ENCODE measurements at places on chromosomes 11 and 22.

- DNase-seq = no peak
Observed at GRCh38 chr11:119776031-119776636, 47.1 kb upstream of the NECTIN1 start.

GRCh38 chr11:5380740-5381342, 2.8 kb upstream of the OR51M1 start:
- peak; percentile 66 for DNase-seq

- DNase-seq = no peak
Observed at GRCh38 chr11:61645179-61645868, 34.9 kb upstream of the DAGLA start.

GRCh38 chr22:39444247-39444800, 12.5 kb upstream of the MGAT3 start:
- no peak for DNase-seq

DNA sequence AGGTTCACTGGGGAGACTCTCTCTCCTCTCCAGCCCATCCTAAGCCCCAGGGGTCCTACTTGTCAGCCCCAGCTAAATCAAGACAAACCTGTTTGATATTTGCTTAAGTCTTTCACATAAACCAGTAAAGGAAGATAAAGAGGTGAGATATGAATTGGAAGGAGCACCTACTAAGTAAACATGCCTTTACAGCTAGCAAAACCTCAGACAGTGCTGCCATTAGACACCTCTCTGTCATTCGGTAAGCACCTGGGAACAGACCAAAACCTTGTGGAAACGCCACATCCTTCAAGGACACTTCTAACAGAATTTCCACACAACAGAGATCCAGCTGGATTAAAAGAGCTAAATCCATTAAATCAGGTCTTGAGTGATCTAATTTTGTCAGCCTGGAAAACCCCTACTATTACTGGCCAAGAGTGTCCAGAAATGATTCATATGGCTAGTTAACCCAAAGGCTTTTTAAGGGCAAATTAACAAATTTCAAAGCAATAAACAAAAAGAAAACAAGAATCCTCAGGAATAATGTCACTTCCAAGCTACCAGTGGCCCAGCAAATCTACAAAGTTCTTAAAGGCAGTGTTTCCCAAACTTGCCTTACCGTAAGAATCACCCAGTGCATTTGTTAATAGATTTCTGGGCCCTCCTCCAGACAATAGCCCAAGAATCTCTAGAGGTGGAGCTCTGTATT, 2.4 kb downstream of the VPS37C start:
- peak; percentile 43 for DNase-seq

DNA sequence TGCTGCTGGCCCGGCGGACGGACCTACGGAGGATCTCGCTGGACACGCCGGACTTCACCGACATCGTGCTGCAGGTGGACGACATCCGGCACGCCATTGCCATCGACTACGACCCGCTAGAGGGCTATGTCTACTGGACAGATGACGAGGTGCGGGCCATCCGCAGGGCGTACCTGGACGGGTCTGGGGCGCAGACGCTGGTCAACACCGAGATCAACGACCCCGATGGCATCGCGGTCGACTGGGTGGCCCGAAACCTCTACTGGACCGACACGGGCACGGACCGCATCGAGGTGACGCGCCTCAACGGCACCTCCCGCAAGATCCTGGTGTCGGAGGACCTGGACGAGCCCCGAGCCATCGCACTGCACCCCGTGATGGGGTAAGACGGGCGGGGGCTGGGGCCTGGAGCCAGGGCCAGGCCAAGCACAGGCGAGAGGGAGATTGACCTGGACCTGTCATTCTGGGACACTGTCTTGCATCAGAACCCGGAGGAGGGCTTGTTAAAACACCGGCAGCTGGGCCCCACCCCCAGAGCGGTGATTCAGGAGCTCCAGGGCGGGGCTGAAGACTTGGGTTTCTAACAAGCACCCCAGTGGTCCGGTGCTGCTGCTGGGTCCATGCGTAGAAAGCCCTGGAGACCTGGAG, 74.1 kb downstream of the LRP5 start:
- DNase-seq = no peak

DNA sequence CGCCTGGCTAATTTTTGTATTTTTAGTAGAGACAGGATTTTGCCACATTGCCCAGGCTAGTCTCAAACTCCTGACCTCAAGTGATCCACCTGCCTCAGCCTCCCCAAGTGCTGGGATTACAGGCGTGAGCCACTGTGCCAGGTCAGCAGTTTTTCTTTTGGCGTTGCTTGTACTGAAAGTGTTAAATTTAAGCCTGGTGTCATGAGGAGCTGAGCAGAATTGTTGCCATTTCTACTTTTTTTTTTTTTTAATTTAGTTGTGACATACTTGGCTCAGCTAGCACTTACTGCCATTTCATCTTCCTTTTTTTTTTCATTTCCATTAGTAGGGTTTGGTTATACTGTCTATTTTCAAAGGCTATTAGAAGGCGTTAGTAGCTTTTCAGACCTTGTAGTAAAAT, 10.7 kb downstream of the TAB1 start:
- DNase-seq = no peak

GRCh38 chr22:35418088-35418487, 18.1 kb downstream of the MCM5 start:
- DNase-seq = no peak

- DNase-seq = no peak
Observed at GRCh38 chr11:7246179-7246578, 5.5 kb upstream of the SYT9 start.

DNA sequence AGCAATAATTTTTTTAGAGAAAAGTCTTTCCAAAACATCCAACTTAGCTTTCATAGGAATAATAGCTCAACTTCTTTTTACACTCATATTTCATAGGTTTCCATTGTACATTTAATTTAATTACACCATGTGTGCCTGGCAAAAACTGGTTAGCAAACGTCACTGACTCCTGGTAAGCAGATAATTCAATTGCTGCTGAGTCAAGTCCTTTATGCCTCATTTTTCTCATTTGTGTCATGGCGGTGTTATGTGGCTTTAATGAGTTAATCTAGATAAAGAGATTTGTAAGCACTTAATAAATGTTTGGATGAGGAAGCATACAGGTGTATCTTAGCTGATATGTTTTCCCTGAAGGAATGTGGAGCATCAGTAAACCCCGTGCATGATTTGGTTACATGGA, 41.2 kb upstream of the PAK1 start:
- no peak for DNase-seq

DNA sequence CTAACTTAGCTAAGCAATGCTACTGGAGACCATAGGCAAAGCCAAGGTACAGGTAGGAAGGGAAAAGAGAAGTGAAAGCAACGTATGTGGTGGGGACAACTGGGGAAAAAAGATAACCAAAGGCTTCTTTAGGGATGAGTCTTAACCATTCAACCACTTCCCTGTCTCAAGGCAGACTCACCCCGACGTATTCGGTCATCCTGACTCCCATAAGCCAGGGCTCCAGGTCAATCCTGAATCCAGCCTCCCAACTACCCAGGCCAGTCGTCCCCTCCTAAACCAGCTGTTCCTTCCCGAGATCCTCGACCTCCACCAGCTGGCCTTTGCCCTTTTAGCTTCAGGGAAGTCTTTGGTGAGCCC, 330 bp downstream of the ACP2 start:
- DNase-seq = peak; percentile 49

DNA sequence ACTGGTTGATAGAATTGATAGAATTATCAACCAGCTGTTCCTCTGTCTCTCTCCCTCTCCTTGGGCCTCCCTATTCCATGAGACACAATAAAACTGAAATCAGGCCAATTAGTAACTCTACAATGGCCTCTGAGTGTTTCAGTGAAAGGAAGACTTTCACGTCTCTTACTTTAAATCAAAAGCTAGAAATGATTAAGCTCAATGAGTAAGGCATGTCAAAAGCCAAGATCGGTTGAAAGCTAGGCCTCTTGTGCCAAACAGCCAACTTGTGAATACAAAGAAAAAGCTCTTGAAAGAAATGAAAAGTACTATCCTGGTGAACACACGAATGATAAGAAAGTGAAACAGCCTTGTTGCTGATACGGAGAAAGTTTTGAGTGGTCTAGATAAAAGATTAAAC, 16.6 kb downstream of the PIH1D2 start:
- peak; percentile 21 for DNase-seq

DNA sequence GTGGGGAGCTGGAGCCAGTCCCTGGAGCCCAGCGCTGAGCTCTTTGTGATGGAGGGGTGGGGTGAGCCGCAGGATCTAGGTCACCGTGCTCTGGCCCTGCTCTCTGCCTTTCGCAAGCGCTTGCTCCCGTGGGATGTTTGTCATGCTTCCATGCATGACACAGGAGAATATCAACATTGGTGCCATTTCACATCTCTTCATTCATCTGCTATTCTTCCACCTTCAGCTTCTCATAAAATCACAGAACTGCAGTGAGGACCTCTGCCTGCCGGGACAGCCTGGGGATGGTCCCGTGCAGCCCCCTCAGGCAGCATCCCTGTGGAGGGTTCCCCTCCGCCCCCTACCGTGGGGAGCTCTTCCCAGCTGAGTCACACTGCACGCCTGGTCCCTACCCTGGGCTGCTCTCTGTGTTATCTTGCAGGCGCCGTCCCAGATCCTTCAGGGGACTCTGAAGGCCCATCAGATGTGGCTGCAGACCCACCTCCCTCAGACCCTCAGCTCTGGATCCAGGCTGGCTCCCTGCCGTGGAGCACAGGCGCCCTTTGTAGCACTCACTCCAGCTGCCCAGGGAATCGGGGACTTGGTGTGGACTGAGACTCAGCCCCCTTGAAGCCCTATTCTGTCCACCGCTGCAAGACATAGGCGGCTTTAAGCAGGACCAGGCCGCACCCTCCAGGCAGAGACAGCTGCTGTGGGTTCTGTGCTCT, 5.1 kb upstream of the SEPTIN5 start:
- DNase-seq = no peak

GRCh38 chr11:60164550-60165075, 18.3 kb downstream of the MS4A6A start:
- DNase-seq = peak; percentile 27

- no peak for DNase-seq
Observed at GRCh38 chr11:125069796-125070195, 6.7 kb downstream of the SLC37A2 start.

DNA sequence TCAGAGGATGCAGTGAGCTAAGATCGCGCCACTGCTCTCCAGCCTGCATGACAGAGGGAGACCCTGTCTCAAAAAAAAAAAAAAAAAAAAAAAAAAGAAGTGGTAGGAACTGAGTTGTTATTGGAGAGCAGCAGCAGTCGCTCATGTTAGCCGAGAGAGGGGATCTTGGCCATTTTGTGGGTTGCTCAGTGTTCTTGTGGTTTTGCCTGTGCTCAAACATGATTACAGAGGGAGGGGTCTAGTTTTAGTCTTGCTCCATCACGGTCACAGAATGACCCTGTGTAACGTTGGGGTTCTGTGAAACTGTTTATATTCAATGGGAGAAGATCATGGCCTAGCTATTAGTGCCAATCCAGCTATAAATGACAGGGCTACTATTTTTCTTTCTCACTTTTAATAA, 1.9 kb downstream of the DPAGT1 start:
- DNase-seq = no peak

DNA sequence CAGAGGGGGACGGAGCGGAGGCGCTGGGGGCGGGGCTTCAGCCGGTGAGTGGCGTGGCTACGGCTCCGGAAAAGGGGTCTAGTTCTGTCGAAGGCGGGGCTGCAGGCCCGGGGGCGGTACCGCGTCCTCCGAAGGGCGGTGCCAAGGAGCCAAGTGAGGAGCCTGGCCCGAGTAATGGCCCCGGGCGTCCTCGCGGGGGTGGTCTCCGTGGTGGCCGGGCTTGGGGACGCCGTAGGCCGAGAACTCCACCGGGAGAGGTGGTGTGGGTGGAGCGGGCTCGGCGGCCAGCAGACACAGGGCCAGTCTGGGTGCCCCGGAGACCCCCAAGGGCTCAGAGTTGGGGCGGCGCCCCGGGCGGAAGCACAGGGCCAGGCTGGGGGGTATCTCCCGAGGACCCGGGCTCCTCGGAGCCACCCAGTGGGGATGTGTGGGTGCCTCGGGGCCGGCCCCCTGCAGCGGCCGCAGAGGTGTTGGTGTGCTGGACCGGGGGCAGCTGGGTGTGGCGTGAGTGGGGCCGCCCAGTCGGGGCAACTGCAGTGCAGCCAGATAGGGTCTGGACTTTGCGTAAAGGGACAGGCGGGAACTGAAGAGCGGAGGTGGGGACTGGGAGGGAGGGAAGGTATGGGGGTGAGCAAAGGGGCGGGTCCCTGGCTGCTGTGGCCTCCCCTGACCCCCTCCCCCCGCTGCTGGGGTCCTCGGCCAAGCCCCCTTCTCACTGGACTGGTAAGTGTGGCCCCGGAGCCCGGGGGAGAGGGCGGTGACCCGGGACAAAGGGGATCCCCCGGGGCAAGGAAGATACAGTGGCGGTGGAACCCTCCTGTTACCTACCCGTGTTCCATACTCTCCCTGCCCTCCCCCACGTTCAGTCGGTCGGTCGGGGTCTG, 838 bp downstream of the FKBP2 start:
- DNase-seq = peak; percentile 69

- DNase-seq = no peak
Observed at GRCh38 chr11:102395720-102396393, 48.8 kb downstream of the BIRC2 start.

GRCh38 chr11:80255021-80255420, 814.2 kb upstream of the TENM4 start:
- no peak for DNase-seq

DNA sequence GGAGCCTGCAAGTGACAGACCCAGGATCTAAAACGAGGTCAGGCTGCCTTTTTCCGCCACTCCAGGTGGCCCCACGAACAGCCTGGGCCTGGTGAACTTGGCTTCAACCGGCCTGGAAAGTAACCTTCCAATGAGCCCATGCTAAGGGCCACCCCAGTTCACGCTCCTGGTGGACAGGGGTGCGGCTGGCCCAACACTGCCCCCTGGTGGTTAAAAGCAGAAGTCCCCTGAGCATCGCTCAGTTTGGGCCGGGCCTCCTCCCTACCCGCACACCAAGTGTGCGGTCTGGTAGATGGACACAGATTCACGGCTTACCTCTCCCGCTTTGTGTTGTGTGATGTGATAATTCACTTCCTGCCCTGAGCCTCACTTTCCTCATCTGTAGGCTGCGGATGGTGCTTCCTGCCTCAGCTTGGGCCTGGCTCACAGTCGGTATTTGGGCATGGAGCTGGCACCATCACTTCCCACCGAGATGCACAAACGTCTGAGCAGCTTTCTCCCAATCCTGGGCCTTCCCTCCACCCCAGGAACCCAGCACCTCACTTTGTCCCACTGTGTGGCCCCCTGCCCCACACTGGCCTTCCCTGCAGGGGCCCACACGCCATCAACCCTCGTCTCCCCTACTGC, 13.7 kb upstream of the SEC14L3 start:
- peak; percentile 74 for DNase-seq
